Liver (tissue), 10 donors: ENCODE measurements at places on chromosomes 13 and 19. TPM values are rescaled to one million over a fixed set of nuclear protein-coding genes. Genes with fewer than 3 reads are reported as not detected.

SMIM7 gene
- total RNA-seq: 35.2 TPM

SMIM44 gene
- not detected for total RNA-seq

KIR3DL1 gene
- not detected for total RNA-seq

TINCR gene
- total RNA-seq: not detected

GRCh38 chr19:23527797-23528196, 132.5 kb upstream of the ZNF91 start:
- H3K36me3 ChIP-seq: no peaks in the 10 kb centered on the region
- H3K27ac ChIP-seq: no peak overlapping the region
- H3K4me3 ChIP-seq: no peak overlapping the region
- no peaks in the 10 kb centered on the region for H3K27me3 ChIP-seq

DNA sequence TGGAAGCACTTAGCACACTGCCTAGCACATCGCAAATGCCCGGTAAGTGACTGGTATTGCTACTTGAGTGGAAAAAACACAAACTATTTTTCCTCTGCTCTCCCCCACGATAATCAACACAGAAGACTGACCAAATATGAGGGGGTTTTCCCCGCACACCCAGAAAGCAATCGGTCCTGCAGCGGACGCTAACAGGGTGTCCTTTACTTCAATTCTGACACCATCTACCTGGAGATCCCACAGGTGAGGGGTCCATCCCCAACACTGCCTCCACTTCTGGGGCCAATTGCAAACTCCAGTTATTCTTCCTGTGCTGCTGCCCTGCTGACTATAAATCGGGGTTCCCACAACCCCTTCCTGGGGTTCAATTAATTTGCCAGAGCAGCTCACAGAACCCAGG, 26.2 kb upstream of the PLEKHF1 start:
- H3K36me3 ChIP-seq: no peaks in the 10 kb centered on the region
- no peak for DNase-seq
- no peaks in the 10 kb centered on the region for H3K4me1 ChIP-seq
- H3K4me3 ChIP-seq: no peak overlapping the region

- H3K27me3 ChIP-seq: no peaks in the 10 kb centered on the region
- DNase-seq: no peak
- peaks cover 21% of the 10 kb centered on the region for H3K4me1 ChIP-seq
Measured at GRCh38 chr13:113109151-113110047, 3.8 kb downstream of the F7 start.

DNA sequence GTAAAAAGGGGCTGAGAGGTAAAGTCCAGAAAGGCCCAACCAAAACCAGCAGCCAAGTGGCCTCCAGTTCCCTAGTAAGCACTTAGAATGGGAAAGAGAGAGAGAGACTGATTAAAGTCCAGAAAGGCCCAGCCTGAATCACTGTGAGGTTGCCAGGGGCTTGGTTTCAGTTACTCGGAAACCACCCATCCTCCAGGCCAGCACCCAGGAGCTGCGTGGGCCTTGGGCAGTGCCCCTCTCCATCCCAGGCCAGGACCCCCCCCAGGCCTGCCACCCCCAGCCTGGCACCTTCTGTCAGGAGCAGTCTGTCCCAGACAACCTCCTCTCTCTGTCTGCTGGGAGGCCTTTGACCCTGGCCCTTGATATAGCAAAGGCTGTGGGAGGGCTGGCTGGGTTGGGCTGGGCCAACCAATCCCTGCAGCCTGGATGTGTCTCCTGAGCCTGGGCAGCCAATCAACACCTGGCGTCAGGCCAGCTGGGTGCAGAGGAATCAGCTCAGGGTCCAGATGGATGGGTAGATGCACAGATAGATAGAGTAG, at the start of gene CYP4F2:
CYP4F2 (minus strand) TSS at position 337 of the 539 bp plus-strand sequence. CDS start 463 bp downstream, outside the sequence.
- no peaks in the 10 kb centered on the region for H3K36me3 ChIP-seq
- DNase-seq: peak; percentile 31
- peaks cover 24% of the 10 kb centered on the region for H3K4me1 ChIP-seq
- peak within 1 kb of the TSS; percentile 69 for H3K4me3 ChIP-seq

- no peaks in the 10 kb centered on the region for H3K27me3 ChIP-seq
- DNase-seq: no peak
- no peak overlapping the region for H3K27ac ChIP-seq
- H3K4me3 ChIP-seq: no peak overlapping the region
Measured at GRCh38 chr13:111119966-111120365, 4.9 kb downstream of the ARHGEF7 start.

- no peaks in the 10 kb centered on the region for H3K36me3 ChIP-seq
- H3K27ac ChIP-seq: no peak overlapping the region
- H3K4me1 ChIP-seq: peaks cover 6% of the 10 kb centered on the region
- DNase-seq: no peak
- H3K27me3 ChIP-seq: no peaks in the 10 kb centered on the region
Measured at GRCh38 chr13:113935001-113935844, 38.7 kb downstream of the C13orf46 start.

DNA sequence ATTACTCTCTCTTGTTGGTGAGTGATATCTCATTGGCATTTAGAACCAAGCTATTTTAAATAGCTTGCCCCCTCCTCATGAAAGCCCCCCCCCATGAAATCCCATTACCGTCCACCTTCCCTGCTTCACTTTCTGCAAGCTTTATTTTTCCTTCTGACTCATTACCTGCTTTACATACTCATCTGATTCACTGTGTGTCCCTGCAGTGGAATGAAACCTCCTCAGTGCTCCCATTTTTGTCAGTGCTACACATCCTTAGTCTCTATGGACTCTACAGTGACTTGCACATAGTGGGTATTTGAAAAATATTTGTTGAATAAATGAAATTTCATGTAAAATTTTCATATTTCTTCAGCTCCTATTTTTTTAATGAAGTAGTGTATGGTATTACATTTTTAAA, 62.3 kb downstream of the DOCK9 start:
- H3K4me3 ChIP-seq: no peak overlapping the region
- peaks cover 2% of the 10 kb centered on the region for H3K36me3 ChIP-seq
- H3K27me3 ChIP-seq: no peaks in the 10 kb centered on the region
- DNase-seq: no peak
- H3K27ac ChIP-seq: no peak overlapping the region

DNA sequence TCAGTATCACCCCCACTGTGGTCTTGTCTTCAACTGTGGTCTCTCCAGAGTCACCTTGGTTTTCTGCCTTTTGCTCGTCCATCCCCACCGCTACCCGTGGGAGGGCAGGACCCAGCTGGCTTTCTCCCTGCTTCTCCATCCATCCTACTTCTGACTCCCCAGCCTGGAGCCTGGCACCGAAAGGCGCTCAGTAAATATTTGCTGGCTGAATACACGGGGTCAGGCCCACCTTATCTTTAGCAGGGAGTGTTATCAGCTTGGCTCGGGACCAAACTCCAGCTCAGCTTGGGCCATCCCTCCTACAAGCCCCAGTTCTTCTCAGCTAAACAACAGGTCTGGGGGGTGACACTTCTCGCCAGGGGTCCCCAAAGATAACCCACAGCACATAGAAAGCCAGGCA, 62.0 kb upstream of the KLF2 start:
- H3K36me3 ChIP-seq: no peaks in the 10 kb centered on the region
- peak; percentile 60 for DNase-seq
- H3K4me3 ChIP-seq: no peak overlapping the region
- no peaks in the 10 kb centered on the region for H3K27me3 ChIP-seq

DNA sequence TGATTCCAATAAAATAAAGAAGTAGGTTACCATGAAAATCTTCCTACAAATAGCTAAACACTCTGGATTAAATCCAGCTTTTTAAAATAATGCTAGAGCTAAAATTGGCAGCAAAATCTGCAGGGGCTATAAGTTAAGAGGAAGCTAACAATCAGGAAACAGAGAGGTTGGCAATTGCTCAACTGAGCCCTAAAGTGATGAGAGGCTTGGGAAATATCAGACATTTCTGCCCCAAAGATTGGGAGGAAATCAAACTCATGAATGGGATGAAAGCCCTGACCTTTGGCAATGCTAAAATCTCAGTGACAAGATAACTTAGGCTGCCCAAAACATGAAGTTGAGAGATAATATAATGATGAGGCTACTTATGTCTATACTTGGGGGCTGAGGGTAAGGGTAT, 1437.9 kb downstream of the EFNB2 start:
- H3K4me1 ChIP-seq: no peaks in the 10 kb centered on the region
- no peaks in the 10 kb centered on the region for H3K27me3 ChIP-seq
- H3K36me3 ChIP-seq: no peaks in the 10 kb centered on the region
- no peak overlapping the region for H3K27ac ChIP-seq
- H3K4me3 ChIP-seq: no peak overlapping the region

DNA sequence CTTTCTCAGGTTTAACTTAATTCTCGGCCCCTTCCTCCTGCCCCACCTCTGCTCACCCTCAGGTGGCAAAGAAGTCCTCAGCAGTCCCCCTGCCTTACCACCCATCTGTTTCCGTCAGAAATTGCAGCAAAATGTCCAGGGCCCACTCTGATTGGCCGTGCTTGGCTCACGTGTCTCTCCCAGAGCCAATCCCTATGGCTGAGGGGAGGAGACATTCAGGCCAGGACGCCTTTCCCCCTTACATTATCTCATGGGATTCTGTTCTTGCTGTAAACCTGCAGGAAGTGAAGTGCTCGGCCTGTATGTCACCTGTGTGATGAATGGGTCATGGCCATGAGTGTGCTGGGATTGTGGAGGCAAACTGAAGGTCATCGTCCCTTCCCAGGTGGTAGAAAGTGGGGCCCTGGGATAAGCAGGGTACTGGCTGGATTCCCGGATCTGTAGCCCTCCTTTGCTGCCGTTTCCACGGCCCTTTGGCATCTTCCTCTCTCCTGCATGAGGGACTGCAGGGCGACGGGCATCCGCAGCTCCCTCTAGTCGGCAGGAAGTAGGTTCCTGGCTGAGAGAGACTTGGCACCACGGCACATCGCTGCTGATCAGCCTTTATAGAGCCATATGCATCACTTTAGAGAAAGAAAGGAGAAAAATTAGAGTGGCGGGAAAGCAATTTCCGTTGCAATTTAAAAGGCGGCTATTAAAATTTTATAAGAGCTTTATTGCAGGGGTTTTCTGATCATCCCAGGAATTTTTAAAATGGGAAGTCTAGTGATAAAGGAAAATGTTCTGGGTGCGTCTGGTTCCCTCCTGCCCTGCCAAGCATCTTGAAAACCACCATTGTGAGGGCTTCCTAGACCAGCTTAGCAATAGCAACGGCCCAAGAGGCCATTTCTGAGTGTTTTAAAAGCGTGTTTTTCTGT, 118.2 kb downstream of the SIPA1L3 start:
- H3K27ac ChIP-seq: no peak overlapping the region
- no peaks in the 10 kb centered on the region for H3K27me3 ChIP-seq
- H3K36me3 ChIP-seq: no peaks in the 10 kb centered on the region
- H3K4me1 ChIP-seq: no peaks in the 10 kb centered on the region
- DNase-seq: no peak

DNA sequence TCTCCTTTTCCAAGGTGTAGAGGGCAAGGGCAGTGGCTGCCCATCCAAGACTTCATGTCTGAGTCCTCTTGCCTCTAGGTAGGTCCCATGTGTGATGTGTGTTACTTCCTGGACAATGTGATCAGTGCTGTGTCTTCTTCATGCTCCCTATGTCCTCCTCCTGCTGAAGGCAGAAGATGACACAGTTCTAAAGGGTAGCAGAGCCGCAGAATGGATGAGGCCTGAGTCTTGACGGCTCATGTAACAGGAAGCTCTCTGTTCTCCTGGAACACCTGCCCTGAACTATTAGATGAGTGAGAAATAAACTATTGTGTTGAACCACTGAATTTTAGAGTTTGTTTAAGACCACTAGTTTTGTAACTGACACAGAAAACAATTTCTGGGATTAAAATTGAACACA, 165.9 kb downstream of the NDFIP2 start:
- no peak overlapping the region for H3K27ac ChIP-seq
- no peaks in the 10 kb centered on the region for H3K27me3 ChIP-seq
- DNase-seq: no peak
- no peak overlapping the region for H3K4me3 ChIP-seq
- no peaks in the 10 kb centered on the region for H3K36me3 ChIP-seq

- no peak overlapping the region for H3K27ac ChIP-seq
- no peak for DNase-seq
- no peak overlapping the region for H3K4me3 ChIP-seq
- no peaks in the 10 kb centered on the region for H3K36me3 ChIP-seq
Measured at GRCh38 chr13:107266657-107267056, 698.7 kb upstream of the ARGLU1 start.
